ENCODE measurements at places on chromosomes 6 and 20.

DNA sequence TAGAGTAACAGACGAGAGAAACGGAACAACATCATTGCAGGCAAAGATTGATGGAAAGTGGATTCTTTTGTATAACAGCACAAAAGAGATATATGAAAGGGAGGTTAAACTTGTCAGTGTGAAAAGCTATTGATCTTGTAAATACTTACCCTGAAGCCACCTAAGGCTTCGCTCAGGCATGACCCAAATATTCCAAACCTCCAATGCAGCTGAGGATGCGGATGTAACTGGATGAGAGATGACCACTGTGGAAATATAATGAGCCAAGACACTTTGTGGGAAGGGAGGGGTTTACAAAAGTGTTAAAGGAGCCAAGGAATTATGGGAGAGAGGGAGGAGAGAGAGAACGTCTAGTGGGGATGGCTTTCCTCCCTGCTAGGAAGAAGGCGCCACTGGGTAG lies 112.0 kb downstream of the DOK5 start:
- DNase-seq = no peak

DNA sequence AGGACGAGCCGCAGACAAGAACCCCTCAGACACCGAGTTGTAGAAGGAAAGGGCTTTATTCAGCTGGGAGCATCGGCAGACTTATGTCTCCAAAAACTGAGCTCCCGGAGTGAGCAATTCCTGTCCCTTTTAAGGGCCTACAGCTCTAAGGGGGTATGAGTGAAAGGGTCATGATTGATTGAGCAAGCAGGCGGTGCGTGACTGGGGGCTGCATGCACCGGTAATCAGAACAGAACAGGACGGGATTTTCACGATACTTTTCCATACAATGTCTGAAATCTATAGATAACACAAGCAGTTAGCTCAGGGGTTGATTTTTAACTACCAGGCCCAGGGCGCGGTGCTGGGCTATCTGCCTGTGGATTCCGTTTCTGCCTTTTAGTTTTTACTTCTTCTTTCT lies 226.4 kb upstream of the PLCB4 start:
- DNase-seq = no peak

DNA sequence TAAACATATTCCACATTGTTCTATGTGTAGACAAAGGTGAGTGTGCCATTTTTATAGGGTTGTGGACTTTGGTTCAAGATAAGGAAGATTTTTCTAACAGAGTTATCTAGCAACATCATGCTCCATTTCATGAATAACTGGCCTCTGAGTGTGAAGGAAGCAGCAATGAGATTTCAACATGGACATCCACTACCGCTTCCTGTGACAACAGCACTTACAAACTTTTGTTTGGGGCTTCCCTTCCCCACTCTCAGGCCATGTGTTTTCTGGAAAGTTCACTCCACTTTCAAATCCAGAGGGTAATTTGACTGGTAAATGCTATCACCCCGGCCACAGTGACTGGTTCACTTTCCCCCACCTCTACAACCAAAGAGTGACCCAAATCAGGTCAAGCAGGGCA lies 38.1 kb upstream of the PROKR2 start:
- DNase-seq = no peak

- DNase-seq = no peak
Observed at GRCh38 chr6:89239338-89239737, 22.2 kb upstream of the GABRR1 start.

Data from stimulated activated CD8-positive, alpha-beta memory T cell treated with anti-CD3 and anti-CD28 coated beads, Interleukin-15, amount 100 ng/mL, for 4 hours (primary cell).